Activated CD4-positive, alpha-beta memory T cell treated with anti-CD3 and anti-CD28 coated beads, Interleukin-2, amount 10 ng/mL, durations not matched to agents 7 days and 5 days (primary cell): ENCODE measurements at places on chromosomes 7 and 10. TPM values are rescaled to one million over a fixed set of nuclear protein-coding genes. Genes with fewer than 3 reads are reported as not detected.

- peaks cover 2% of the 10 kb centered on the region for H3K4me1 ChIP-seq
- no peaks in the 10 kb centered on the region for H3K27me3 ChIP-seq
- H3K36me3 ChIP-seq: no peaks in the 10 kb centered on the region
- no peak for DNase-seq
Measured at GRCh38 chr10:60341969-60342368, 47.7 kb downstream of the ANK3 start.

DNA sequence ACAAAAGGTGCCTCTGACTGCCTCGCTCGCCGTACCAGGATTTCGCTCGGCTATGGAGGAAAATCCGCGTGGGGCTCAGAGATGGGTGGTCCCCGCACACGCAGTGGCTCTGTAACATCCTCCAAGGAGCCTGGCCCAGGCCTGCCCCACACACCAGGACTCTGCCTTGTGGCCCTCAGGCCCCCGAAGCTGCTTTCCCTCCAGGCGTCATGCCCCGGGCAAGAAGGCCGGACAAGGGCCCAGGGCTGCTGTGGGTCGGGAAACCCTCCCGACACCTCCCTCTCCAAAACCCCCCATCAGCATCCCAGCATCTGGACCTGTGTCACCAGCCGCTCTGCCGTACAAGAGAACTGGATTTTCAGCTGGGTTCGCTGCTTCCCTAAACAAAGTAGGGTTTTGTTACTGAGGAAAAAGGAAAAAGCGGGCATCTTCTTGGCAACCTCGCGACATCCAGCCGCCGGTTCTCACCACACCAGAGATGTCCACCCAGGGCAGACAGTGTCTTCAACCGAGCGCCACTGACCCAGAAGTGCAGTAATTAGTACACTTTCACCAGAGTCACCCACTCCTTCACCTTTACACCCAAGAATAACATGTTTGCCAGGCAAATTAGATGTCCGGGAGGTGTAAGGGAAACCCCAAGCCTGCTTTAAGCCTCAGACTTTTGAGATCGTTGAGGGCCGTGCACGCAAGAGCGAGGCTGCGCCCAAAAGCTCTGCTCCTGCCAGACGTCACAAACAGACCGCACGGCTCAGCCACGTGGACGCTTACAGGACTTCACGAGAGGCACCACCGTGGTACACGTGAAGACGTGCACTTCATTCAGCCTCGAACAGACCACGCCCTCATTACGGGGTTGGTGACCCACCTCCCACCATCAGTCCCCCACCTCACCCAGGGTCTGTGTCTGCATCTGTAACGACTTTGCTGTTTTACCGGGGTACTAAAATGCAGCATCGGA, 62.2 kb downstream of the DIP2C start:
- no peak overlapping the region for H3K27ac ChIP-seq
- no peak overlapping the region for H3K4me3 ChIP-seq
- no peaks in the 10 kb centered on the region for H3K4me1 ChIP-seq

DNA sequence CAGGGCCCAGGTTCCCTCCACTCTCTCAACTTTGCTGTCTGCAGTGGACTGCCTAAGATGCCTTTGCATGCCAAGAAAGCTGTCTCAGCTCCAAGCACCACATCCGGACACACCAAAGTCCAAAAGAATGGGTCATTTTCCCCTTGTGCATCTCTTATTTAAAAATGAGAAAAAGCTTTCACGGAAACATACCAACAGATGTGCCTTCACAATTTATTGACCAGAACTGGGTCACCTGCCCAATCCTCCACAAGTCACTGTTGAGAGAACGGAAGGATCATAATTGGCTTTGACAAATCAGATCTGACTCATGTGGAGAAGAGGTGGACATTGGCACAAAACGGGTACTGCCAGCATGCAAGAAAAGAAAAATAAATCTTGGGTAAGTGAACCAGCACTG, 258.3 kb downstream of the SNX13 start:
- no peak overlapping the region for H3K27ac ChIP-seq
- no peak overlapping the region for H3K4me3 ChIP-seq
- peaks cover 14% of the 10 kb centered on the region for H3K27me3 ChIP-seq
- no peak for DNase-seq
- H3K36me3 ChIP-seq: no peaks in the 10 kb centered on the region

DNA sequence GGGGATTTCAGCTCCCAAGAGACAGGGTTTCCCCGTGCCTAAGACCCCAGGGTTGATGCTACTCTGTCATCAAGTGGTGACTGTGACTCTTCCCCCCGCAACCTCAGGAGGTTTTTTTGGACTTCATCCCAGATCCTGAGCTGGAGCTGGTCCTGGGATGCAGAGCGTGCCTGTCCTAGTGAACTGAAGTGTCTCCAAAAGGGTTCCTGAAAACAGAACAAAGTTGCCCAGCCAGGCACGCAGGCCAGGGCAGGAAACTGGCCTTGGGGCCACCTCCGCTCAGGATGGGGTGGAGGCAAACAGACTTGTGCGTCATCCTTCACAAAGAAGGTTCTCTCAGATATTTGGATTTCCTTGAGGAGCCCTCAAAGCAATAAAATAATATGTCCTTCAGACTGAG, 118.9 kb downstream of the ITIH5 start:
- H3K36me3 ChIP-seq: no peaks in the 10 kb centered on the region
- DNase-seq: no peak
- no peak overlapping the region for H3K27ac ChIP-seq
- H3K4me3 ChIP-seq: no peak overlapping the region
- H3K27me3 ChIP-seq: peaks cover 8% of the 10 kb centered on the region

DNA sequence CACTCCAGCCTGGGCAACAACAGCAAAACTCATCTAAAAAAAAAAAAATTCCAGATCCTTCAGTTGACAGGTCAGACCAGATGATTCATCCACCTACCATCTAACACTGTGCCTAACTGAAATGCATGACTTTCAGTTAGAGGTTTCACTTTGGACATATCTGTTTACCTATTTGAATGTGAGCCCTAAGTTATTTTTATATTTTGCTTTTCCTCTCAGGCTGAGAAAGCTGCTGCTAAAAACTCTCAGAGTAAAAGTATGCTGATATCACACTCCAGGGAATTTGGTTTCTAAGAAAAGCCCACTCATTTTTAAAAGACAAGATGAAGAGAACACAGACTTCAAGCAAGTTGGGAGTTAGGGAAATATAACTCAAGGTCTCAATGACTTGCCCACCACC, 126.0 kb downstream of the SGMS1 start:
- H3K36me3 ChIP-seq: peaks cover 18% of the 10 kb centered on the region
- peaks cover 30% of the 10 kb centered on the region for H3K4me1 ChIP-seq
- DNase-seq: no peak
- H3K27me3 ChIP-seq: no peaks in the 10 kb centered on the region
- H3K27ac ChIP-seq: peak overlapping the region; percentile 22
- H3K4me3 ChIP-seq: no peak overlapping the region

- peaks cover 9% of the 10 kb centered on the region for H3K4me1 ChIP-seq
- H3K36me3 ChIP-seq: peaks cover 7% of the 10 kb centered on the region
- H3K27ac ChIP-seq: no peak overlapping the region
Measured at GRCh38 chr10:88097536-88097935, 234.1 kb downstream of the PTEN start.

DNA sequence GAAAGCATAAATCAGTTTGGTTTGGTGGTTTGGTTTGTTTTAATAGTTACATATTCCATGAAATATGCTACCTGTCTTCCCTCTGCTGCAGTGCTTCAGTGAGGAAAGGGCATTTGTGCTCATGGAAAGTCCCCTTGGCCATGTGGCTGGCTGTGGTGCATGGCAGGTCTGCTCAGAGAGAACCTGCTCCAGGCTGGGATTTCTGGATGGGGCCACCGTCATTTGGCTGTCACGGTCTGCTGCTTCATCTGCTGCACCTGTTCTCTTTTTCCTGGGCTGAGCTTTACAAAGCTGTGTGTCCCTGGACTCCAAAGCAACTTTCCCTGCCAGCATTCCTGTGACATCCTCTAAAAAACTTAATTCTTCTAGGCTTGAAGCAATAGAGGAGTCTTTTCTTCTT, 8.9 kb downstream of the CDK14 start:
- peaks cover 4% of the 10 kb centered on the region for H3K27me3 ChIP-seq
- H3K4me3 ChIP-seq: no peak overlapping the region
- no peaks in the 10 kb centered on the region for H3K4me1 ChIP-seq
- no peaks in the 10 kb centered on the region for H3K36me3 ChIP-seq
- H3K27ac ChIP-seq: no peak overlapping the region
- DNase-seq: no peak

GRCh38 chr10:79137826-79138225, 69.1 kb downstream of the ZMIZ1 start:
- H3K4me3 ChIP-seq: peak overlapping the region; percentile 68
- peak; percentile 80 for DNase-seq
- H3K36me3 ChIP-seq: peaks cover 5% of the 10 kb centered on the region
- peaks cover 36% of the 10 kb centered on the region for H3K4me1 ChIP-seq
- H3K27ac ChIP-seq: peak overlapping the region; percentile 82

Gene DGKI
- 0.91 TPM for total RNA-seq
